ENCODE measurements at places on chromosomes 2 and 18.

DNA sequence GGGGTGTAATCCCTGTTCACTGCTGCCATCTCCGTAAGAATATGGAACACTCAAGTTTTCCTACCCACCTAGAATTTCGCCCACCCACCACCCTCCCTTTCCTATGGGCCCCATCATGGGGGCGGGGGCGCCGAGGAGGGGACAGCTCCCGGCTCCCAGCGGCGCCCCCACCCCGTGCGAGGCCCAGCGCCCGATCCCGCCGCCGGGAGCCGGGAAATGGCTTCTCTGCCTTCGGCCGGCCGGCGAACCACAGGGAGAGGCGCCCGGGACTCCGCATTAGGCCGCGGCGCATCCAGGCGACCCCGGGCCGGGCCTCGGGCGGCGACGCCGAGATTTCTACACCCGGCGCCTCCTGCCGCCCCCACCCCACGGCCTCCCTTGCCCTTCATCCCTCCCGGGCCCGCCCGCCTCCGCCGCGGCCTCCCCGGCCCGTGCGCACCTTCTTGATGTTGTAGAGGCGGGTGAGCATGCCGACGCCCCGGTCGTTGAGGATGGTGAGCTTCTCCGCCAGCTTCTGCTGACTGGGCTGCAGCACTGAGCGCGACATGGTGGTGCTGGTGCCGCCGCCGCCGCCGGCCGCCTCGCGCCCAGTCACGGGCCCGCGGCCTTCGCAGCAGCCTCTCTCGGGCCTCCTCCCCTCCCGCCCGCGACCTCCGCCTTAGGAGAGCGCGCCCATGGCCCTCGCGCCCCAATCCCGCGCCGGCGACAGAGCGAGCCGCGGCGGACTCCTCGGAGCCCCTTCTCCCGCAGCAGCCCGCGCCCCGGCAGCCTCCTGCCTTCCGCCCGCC lies 510 bp downstream of the NCKAP1 start:
- DNase-seq = peak; percentile 29

GRCh38 chr2:117859924-117860647 lies 45.6 kb downstream of the DDX18 start:
- DNase-seq = no peak

DNA sequence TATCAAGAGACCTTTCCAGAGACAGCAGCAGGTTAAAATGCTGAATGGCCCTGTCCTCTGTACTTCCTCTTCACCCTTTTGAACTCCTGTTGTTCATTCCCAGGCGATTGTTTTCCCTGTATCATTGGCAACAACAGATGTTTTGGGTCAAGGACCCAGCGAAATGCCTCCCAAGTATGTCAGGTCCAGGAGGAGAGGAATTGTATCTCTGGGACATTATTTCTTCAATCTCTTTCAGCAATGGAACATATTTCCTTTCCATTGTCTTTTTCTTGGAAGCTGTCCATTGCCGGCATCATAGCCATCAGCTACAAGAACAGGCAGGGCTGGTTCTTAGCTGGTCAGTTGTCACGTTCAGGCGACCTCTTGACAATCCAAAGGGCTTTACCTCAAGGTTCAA lies 76.2 kb downstream of the NRP2 start:
- DNase-seq = no peak

GRCh38 chr18:21342372-21342771 lies 100.3 kb downstream of the GREB1L start:
- DNase-seq = no peak

- DNase-seq = no peak
These were observed 47.4 kb upstream of the CDCA7 start for GRCh38 chr2:173307293-173307692.

GRCh38 chr2:223594259-223594658 lies 7.9 kb downstream of the SCG2 start:
- DNase-seq = no peak

DNA sequence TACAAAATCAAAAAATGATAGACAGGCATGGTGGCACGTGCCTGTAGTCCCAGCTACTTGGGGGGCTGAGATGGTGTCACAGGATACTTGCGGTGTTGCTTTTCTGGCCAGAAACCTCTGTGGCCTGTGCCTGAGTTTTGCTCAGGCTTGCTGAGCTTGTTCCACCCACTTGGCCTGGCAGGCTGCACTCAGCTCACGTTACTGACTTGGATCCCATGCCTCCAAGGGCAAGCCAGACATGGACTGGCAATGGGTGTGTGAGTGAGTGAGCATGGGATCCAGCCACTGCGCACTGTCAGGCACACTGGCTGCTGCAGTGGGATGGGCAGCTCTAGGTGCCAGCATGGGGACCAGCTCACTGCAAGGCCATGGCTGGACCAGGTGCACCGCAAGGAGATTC lies 67.9 kb downstream of the NCAPH start:
- DNase-seq = no peak

GRCh38 chr2:2762913-2763312 lies 431.8 kb upstream of the MYT1L start:
- DNase-seq = no peak

GRCh38 chr18:23244401-23244800 lies 109.1 kb downstream of the CABLES1 start:
- no peak for DNase-seq

- DNase-seq = no peak
These were observed 163.5 kb downstream of the RNF152 start for GRCh38 chr18:61729322-61729721.

DNA sequence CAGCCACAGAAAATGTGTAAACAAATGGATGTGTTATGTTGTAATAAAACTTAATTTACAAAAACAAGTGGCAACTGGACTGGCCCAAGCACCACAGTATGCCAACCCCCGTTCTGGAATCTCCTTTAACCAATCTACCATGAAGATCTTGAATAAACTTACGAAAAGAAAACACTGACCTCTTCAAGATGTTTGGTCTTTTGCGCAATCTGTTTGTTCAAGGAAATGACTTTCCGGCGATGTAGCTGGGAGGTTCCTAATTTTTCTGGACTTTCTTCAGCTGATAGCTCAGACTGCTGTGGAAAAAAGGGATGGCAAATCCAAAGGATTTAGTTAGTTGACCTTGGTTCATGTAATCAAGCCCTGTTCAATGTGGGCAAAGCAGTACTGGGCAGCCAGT lies 55.7 kb downstream of the CCDC93 start:
- DNase-seq = no peak

- no peak for DNase-seq
These were observed 540.0 kb upstream of the SLC39A10 start for GRCh38 chr2:195117011-195117410.

GRCh38 chr2:228038967-228039366 lies 142.5 kb downstream of the SPHKAP start:
- no peak for DNase-seq

DNA sequence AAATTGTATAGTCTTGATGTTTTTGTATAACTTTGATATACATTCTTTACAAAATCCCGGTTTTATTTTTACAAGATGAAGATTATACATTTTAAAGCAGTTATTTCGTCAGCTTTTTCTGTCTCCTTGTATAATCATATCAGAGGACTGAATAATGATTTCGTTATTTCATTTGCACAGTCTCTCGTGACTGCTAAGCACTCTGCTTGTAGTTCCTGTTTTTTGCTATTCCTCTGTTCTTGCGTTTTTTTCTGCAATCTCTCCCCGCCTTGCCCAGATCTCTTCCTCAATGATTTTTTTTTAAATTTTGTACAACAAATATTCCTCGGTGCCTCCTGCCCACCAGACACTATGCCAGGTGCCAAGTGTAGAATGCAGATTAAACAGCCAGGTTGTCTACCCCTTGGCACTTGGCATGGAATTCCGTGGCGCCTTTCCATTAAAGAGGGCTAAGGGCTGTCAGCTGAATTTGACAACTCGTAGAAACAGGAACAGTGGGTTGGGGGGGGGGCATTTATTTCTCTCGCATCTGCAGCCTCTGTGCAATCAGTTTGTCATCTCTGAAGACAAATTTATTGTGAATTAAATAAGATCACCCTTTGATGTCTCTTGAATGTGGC lies 69.6 kb downstream of the KLHL29 start:
- no peak for DNase-seq

DNA sequence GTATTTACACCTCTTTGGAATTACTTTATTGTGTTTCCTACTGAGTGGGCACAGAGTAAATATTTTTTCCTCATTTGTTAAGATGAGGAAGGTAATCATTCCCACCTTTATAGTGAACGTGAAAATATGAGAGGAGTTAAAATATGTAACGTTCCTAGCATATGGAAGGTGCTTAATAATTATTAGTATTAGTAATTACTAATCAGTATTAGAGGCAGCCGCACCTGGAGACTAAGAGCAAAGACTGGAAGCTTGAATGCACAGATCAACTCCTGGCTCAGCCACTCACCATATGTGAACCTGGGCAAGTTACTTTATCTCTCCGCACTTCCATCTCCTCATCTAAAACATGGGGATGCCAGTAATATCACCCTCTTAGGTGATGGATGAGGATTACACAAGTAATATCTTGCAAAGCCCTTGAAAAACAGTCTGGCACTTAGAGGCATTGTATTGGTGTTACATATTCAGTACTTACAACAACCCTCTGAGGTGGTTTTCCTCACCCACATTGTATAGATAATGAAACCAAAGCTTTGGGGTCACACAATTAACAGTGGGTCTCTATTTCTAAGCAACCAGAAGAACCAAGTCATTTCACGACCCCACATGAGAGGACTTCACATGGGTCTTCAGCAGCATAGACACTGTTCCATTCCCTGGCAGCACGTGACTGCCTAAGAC lies 100.3 kb upstream of the KCTD1 start:
- DNase-seq = no peak

- DNase-seq = no peak
These were observed 119.6 kb upstream of the MGAT5 start for GRCh38 chr2:134134313-134134706.

- no peak for DNase-seq
These were observed 1485.7 kb upstream of the PIK3C3 start for GRCh38 chr18:40469316-40469715.

GRCh38 chr18:5238371-5238976 lies 41.4 kb upstream of the AKAIN1 start:
- DNase-seq = peak; percentile 48

DNA sequence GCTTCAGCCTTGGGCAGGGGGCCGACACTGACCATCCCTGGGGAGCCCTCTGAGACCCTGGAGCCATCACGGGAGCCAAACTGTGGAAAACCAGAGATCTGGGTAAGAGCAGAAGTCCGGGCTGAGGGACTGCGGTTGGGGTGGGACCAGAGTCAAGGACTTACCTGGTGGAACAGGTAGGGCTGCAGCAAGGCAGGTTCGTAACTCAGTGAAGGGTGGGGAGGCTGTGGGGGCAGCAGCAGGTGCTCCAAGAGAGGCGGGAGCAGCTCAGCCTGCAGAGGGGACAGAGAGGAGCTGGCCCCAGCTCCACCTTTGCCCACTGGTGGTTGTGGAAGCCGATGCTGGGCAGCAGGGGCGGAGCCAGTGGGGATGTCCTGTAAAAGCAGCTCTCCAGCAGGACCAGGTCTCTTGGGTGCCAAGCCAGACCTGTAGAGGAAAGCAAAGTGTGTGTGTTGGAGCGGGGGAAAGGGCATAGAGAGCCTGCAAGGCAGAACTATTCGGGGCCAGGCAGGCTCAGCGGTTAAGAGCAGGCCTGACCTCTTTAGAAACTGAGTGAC lies 6.7 kb downstream of the PTPRN start:
- DNase-seq = no peak

GRCh38 chr2:36235882-36236281 lies 119.7 kb upstream of the CRIM1 start:
- DNase-seq = no peak

GRCh38 chr2:74887960-74888700 lies 54.2 kb downstream of the HK2 start:
- peak; percentile 55 for DNase-seq

DNA sequence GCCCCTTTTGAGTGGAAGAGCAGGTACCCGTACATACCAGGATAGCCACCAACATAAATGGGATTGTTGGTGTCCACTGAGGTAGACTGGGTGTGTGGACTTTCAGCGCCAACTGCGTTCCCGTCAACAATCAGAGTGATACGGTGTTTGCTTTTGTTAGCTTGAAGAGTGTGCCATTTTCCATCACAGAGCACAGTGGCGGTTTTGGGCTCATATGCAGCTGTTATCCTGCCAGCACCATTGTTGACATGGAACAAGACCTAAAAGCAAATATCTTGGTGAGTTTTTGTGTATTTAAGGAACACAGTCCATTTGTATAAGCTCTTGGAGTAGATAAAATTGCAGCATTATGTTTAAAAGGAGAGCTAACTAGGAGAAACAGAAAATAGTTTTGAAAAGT lies 174.5 kb downstream of the LAMA1 start:
- DNase-seq = no peak

DNA sequence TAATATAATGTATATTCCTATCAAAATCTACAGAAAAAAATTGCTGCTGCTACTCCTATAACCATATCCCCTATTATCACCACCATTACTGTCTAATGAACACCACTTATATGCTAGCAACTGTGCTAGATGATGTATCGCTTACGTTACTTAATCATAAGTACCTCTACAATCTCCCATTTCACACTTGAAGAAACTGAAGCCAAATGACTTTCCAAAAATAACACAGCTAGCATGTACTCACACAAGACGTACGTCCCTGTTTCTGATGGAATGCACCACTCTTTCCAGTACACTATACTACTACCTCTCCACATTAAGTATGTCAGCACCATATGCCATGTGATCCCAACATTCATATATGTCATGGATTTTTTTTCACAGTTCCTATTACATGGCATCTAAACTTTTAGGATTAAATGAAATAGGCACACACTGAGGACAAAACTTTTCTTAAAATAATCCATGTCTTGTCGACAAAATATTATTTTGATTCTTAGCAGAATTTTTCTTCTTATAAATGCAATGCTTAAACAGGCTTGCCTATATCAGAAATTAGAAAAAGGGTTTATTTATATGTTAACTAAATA lies 112.8 kb downstream of the NBAS start:
- no peak for DNase-seq

- DNase-seq = no peak
These were observed 56.8 kb downstream of the GTF3C3 start for GRCh38 chr2:196742685-196743084.

DNA sequence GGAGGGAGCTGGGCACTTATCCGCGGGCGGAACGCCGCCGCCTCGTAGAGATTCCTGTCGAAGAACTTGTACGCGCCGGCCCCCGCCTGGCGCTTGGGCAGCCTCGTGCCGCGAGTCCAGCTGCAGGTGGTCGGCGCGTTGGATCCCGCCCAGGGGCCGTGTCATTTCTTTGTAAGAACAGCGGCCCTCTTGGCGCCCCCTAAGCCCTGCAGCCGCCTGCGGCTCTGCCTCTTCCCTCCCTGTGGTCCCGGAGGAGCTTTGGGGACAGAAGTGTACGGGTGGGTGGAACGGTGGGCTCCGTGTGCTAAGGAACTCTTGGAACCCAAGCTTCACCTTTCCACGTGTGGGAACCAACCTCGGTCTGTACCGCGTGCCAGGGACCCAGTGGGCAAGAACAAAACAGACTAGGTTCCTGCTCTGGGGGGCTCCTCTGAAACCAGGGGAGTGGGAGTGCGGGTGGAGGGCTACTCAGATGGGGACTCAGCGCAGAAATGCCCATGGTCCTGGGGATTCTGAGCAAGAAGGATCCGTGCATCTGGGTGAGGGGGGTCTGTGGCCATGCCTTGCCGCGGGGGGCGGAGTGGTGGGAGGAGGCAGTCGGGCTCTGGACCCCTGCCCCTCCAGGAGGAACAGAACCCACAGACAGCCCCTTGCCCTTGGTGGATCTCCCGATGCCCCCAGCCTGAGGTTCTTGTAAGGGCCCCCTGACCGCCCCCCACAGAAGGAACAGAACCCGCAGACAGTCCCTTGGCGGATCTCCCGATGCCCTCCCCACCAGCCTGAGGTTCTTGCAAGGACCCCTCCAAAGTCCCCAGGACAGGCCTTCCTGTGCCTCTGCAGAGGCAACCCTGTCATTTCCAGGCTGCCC lies 1.5 kb downstream of the GPC1 start:
- no peak for DNase-seq

- no peak for DNase-seq
These were observed 179.6 kb downstream of the TPGS2 start for GRCh38 chr18:36649205-36649604.

GRCh38 chr2:110143982-110144381 lies 28.4 kb upstream of the MALL start:
- no peak for DNase-seq
